ENCODE measurements at places on chromosomes 7 and 10. TPM values are rescaled to one million over a fixed set of nuclear protein-coding genes. Genes with fewer than 3 reads are reported as not detected.

GRCh38 chr7:115572111-115572510 is 458.5 kb downstream of the TFEC start:
- DNase-seq: no peak

The LRRC18 gene
- not detected for total RNA-seq

GRCh38 chr10:58645416-58646146 is 132.9 kb downstream of the BICC1 start:
- DNase-seq: no peak

DNA sequence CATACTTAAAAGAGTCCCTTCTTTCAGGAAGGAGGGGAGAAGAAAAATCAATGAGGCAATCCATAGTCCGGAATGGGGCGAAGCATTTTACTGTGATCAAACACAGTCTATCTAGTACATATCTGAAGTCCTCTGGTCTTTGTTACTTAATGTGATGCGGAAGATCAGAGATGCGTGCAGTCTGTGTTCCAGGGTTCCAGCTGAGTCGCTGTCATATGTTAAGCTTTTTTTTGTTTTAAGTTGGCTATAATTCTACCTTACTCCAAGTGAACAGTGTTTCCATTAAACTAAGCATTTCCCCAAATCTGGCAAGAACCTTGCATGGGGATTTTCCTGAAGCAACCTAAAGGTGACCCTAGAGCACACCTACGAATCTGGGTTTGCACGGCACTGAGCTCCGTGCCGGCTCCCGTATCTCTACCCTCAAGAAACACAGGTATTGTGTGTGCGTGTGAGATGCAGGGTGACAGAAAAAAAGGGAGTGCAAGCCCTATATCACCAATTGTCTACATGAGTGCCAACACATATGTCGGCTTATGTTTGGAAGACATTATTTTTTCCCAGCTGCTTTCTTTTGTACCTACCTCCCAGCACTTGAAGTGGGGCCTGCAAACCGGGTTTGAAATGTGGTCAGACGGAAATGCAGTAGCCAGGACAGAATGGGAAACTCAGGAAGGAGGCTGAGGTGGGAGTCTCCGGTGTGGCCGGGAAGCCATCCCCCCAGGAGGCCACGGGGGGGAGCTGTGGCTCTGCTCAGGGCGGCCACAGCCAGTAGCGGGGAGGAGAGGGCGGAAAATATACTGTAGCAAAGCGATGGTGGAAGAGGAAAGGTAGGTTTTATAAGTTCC is 435.8 kb upstream of the MGMT start:
- peak; percentile 78 for DNase-seq

DNA sequence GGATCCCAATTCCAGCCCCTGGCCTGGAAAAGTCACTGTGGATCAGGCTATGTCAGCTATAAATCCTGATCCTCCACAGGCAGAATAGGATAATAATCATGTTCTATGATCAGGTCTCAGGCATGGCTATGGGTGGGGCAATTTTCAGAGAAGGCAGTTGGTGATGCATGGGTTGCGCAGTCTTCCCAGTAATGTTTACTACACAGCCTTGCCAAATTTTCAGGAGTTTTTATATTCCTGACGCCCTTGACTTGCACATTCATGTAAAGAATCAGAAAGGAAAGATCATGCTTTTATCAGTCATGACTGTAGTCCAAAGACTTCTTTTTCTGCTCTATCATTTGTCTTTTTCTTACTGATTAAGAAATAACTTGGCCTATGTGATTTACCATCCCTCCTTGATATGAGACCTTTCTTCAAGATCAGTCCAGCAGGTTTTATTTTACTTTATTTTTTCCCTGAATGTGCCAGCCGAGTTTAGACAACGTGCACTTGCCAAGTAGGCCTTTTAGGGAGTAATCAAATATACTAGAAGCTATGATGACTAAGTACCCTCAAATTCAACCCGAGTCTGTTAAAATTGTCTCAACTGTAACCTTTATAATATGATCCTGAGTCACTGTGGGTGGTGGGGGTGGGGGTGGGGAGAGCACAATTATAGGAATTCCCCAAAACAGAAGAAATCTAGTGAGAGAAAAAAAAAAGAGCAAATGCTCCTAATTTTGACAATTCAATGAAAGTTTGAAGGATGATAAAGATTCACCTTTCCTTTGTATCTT is 31.9 kb downstream of the ARL4A start:
- DNase-seq: no peak

The HPSE2 gene
- 1.7 TPM for total RNA-seq

- no peak for DNase-seq
Observed at GRCh38 chr7:134842062-134842461, 62.6 kb downstream of the CALD1 start.

DNA sequence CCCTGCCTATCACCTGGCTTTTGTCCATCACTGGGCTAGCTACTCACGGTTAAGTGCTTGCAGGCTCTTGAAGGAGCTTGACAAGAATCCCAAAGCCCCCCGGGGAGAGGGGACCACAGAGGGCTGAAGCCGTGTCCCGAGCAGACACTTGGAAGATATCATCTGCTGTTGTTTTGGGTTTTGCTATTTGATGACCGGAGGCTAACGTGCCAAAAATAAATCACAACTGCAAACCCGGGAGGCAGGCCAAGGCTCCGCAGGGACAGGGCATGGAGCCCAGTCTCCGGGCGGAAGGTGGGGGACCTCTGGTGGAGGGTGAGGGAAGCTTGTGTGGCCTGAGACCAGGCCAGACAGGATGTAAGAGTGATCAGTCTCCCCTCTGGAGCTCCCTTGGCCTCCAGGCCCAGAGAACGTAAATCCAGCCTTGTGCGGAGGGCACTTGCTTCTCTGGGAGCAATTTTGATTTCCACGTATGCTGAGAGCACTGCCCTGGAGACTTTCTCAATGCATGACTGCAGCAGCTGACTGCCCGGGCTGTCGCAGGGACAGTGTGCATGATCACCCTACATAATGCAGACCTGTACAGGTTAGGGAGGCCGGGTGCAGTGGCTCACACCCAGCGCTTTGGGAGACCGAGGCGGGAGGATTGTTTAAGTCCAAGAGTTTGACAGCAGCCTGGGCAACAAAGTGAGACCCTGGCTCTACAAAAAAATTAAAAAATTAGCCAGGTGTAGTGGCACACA is at the start of gene PHKG1:
TSS of gene PHKG1 (minus strand) at position 164 of the 743 bp plus-strand sequence. CDS start 4,011 bp downstream, outside the sequence.
- DNase-seq: peak; percentile 85

DNA sequence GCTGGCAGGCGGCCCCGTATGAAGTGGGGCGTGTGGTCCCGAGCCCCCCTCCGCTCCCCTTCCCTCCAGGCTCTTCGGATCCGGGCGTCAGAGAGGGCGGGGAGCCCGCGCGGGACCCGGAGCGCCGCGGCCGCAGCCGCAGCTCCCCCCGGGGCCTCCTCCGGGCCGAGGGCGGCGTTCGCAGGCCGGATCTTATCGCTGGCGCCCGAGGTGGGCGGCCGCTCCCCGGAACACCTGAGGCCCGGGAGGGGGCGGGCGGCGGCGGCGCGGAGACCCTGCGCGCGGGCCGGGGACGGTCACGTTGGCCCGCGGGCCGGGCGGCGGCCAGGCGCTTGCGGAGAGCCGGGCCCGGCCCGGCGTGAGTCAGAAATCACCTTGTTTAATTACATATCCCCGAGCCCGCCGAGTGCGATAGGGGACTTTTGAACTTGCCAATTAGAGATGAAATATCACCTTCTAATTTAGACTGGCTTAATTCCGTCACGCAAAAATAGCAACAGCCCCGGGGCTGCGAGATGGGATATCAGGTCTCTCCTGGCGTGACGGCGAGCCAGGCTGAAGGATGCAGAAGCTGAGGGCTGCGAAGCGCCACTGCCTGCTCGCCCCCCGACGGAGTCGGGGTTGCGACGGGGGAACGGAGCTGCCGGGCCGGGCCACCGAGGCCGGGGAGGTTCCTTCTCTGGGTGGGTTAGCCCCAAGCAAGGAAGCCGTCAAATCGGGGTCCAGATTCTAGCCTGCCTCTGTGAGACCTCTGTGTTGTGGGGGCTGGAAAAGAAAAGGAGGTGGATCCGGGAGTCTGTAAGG is 43.4 kb downstream of the LDB3 start:
- peak; percentile 70 for DNase-seq

DNA sequence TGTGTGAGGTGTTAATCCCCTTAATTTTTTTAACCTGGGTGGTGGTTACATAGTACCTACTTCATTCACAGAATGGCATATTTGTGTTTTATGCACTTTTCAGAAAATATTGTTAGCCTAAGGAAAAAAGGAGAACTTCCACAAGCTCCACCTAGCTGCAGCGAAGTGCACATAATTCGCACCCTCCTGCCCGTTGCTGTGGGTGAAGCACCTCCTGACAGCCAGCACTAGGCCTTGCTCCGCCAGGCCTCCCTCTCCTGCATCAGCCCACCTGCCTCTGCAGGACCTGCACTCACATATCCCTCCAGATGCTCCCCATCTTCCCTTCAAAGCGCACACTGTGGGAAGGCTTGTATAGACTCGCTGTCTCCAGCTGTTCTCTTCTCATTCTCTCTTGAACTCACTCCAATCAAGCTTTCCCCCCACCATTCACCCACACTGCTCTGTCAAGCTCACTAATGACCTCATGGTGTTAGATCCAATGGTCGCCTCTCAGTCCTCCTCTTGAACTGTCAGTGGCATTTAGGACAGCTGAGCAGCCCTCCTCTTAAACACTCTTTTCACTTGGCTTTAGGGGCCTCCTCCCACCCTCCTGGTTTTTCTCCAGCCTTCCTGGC is 20.7 kb upstream of the GRID1 start:
- DNase-seq: no peak

GRCh38 chr7:29914180-29914579 is 75.4 kb downstream of the SCRN1 start:
- DNase-seq: no peak

DNA sequence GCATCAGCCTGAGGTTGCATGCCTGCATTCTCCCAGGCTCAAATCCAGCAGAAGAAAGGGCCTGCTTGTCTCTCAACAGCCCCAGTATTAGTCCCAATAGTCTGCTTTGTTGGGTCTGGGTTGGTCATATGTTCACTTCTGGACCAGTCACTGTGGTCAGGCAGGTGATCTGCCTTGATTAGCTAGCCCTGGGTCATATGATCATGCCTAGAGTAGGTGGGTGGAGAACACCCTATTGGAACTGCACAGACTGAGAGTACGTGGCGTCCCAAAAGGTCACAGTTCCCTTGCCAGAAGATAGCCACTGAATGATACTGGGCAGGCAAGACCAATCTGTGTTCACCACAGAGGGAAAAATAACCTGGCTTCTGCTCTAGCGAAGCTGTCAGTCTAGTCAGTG is 80.1 kb downstream of the SH2D4B start:
- no peak for DNase-seq

Measured in sciatic nerve (tissue), 2 donors.